ENCODE measurements at places on chromosomes 5 and 9.

DNA sequence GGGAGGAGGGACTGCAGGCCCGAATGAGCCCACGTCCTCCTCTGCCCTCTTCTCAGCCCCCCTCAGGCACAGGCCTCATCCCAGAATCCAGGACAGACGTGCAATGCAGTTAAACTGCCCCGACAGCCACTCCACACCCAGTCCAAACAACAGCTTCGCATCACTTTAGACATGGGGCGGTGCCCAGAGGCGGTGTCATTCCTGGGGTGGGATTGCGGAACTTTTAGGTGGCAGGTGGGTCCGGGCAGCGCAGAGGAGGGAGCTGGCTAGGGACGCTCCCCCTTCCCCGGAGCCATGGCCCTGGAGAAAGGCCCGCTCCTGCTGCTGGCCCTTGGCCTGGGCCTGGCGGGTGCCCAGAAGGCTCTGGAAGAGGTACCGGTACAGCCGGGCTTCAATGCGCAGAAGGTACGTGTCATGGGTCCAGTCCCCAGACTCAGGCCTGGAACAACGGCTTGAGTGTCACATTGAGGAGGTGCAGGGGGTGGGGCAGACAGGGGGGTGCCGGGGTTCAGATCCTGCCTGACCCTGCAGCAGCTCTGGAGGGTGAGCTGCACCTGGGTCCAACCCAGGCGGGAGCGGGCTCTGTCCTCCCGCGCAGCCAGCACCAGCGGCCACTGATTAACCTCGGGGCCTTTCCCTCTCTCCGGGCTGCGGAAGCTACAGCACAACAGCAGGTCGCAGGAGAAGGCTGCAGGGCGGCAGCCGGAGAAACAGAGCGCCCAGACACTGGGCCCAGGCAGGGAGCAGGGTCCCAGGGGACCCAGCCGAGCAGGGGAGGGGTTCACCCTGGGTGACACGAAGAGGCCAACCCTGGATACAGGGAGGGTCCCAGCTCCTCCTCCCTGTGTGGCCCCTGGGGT is 25.2 kb downstream of the GLT6D1 start:
- no peak for DNase-seq

GRCh38 chr9:76810377-76810957 is 46.2 kb downstream of the PCA3 start:
- peak; percentile 19 for DNase-seq

DNA sequence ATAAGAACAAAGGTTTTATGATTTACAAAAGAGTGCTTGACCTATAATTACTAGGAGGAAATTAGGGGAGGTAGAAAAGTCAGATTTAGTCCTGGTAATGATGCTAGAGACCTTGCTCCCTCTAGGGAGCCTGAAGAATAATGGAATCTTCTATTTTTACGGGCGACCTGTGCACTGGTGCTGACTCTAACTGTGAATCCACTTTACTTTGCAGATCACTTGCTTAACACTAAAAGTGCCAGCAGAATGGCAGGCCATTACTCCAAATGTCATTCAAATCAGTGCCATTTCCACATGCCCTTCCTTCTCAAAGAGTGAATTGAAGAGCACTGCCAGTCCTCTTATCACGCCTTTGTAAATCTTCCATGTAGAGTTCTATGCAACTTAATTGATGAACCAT is 359.4 kb upstream of the ARRDC3 start:
- DNase-seq, result no peak

- no peak for DNase-seq
These were observed 920.5 kb downstream of the TLE4 start for GRCh38 chr9:80492221-80492620.

DNA sequence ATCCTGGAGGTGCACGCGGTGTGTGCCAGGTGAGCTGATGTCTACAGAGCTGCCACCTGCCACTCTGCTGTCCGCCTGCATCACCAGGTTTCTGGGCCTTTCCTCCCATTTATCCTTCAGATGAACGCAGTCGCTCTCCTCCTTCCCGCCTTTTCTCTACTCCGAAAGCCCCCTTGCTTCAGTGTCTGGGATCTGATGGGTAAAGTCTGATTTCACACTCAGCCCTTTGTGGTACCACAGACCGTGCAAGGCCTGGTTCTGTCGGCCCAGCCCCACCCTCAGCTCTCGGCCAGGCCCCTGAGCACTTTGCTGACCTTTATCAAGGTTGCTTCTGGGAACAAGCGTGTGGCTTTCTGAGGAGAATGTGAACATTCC is 32.5 kb downstream of the GLT6D1 start:
- no peak for DNase-seq

DNA sequence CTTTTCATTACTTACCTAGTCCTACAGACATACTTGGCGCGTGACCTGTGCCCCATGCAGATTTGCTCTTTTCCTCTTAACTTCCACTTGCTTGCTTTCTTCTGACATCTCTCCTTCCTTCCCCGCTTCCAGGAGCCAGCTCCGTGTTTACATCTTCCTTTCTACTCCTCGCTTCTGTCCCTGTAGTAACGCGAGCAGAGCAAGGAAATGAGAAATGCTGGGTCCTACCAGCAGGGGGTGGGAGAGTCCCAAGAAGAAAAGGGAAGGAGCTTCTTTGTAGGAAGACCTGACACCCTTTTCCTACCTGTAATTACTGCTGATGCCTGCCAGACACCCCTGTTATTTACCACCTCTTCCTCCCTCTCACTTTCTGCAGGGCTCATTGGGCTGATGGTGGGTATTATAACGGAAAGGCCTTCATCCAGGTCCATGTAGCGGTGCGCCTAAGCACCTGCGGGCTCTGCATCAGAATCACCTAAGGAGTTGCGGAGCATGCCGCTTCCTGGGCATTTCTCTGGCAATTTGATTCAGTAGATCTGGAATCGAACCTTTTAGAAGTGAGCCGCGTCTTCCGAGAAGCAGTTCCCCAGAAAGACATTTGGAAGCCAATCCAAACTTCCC is 1260.8 kb upstream of the WWC1 start:
- no peak for DNase-seq

DNA sequence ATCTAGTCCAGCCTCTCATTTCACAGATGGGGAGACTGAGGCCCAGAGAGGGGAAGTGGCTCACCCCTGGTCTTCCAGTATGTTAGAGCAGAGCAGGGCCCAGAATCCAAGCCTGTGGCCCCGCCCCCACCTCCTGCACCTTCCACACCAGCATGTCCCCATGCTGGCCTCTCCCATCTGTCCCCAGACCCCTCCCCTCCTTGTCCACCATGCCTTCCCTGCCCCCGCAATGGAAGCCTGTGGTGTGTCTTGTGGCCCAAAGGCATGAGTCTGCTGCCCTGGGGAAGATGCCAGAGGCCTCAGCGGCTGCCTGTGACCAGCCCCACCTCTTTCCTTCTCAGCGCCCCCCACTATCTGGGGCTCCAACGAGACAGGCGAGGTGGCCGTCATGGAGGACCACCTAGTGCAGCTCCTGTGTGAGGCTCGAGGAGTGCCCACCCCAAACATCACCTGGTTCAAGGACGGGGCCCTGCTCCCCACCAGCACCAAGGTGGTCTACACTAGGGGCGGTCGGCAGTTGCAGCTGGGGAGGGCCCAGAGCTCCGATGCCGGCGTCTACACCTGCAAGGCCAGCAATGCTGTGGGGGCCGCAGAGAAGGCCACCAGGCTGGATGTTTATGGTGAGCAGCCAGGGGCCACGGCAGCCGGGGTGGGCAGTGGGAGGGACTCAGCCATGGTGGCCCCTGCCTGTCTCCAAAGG is 87.2 kb downstream of the HMCN2 start:
- DNase-seq, result no peak

- no peak for DNase-seq
These were observed 7.3 kb downstream of the CDC14B start for GRCh38 chr9:96612105-96612965.

DNA sequence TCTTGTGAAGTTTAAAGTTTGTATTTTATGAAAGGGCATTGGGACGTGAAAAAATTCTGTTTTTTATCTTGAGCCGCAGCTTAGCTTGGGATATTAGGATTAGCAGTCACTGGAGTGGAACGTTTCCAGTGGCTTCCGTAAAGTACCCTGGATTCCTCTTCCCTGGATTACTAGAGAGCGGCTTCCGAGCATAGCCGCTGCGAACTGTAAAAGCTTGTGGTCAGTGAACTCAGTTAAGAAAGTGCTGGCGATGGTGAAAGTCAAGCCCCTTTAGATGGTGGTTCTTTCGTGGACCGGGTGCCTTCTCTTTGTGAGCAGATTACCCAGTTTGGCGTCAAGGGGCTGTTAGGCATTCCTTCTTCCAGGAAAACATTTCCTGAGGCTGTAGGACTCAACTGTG is 168.1 kb downstream of the KDM4C start:
- DNase-seq, result no peak

GRCh38 chr5:79702606-79703380 is 13.2 kb downstream of the CMYA5 start:
- DNase-seq, result peak; percentile 48

GRCh38 chr5:131786900-131787692 is 9.7 kb downstream of the FNIP1 start:
- no peak for DNase-seq

GRCh38 chr9:99966716-99967115 is 60.3 kb downstream of the STX17 start:
- DNase-seq, result no peak

- no peak for DNase-seq
These were observed 211.3 kb downstream of the MAN2A1 start for GRCh38 chr5:109900911-109901627.

GRCh38 chr9:16413509-16414016 is 456.9 kb downstream of the BNC2 start:
- DNase-seq, result no peak

GRCh38 chr5:162543437-162543836 is 475.9 kb downstream of the GABRG2 start:
- no peak for DNase-seq

DNA sequence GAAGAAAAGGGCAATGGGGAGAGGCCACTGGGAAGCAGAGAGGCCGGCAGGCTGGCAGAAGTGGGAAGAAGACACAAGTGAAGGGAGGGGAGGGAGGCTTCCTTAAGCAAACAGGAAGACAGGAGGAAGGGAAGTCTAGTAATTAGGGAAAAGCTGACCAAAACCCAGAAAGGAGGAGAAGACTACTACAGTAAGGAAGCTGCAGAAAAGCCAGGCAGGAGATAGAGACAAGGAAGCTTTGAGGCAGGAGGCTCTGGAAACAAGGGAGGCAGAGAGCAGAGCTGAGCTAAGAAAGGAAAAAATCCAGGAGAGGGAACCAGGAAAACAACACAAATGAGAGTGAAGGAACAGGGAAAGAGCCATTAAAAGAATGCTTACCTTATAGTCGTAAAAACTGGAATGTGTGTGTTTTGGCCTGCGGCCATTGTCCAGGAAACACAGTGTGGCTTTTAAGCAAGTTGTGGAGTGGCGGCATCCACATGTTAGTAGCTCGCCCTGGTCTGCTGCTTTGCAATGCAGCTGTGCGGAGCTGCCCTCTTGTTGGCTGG is 317.1 kb upstream of the CLINT1 start:
- DNase-seq, result no peak

GRCh38 chr9:89368978-89369377 is 50.7 kb downstream of the SECISBP2 start:
- DNase-seq, result no peak

GRCh38 chr5:99317136-99317535 is 388.3 kb upstream of the CHD1 start:
- no peak for DNase-seq
